Activated naive CD4-positive, alpha-beta T cell treated with anti-CD3 and anti-CD28 coated beads, Interleukin-2, amount 50 U/mL, for 16 hours (primary cell): ENCODE measurements at places on chromosomes 13 and 19.
A peak's percentile ranks its signal among the peaks of the same experiment; 100 is the strongest.

GRCh38 chr13:58025821-58026220, 394.3 kb downstream of the PCDH17 start:
- DNase-seq: no peak

DNA sequence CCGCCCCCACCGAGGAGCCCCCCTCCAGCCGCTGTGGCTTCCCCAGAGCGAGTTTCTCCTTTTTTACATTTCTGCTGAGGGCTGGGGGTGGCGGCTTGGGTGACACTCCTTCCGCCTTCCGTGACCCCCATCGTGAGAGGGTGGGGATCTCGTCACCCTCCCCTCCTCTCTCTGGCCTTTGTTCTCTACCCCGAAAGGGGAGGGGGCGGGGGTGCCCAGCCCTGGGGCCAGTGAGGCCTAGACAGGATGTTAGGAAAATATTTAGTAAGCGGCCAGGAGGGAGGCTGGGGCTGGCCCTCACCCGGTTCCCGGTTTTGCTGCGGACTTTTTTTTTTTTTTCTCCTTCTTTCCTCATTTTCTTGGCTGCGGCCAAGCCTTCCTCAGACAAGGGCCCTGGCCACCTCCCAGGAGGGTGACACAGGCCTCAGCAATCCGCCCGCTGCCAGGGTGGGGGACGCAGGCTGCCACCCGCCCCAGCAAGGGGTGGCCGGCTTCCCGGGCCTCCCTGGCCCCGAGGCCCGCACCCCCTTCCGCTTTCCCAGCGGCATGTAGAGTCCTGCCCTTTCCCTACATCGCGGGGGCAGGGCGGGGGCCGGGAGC, 3.9 kb downstream of the MIDN start:
- DNase-seq: peak; percentile 54

DNA sequence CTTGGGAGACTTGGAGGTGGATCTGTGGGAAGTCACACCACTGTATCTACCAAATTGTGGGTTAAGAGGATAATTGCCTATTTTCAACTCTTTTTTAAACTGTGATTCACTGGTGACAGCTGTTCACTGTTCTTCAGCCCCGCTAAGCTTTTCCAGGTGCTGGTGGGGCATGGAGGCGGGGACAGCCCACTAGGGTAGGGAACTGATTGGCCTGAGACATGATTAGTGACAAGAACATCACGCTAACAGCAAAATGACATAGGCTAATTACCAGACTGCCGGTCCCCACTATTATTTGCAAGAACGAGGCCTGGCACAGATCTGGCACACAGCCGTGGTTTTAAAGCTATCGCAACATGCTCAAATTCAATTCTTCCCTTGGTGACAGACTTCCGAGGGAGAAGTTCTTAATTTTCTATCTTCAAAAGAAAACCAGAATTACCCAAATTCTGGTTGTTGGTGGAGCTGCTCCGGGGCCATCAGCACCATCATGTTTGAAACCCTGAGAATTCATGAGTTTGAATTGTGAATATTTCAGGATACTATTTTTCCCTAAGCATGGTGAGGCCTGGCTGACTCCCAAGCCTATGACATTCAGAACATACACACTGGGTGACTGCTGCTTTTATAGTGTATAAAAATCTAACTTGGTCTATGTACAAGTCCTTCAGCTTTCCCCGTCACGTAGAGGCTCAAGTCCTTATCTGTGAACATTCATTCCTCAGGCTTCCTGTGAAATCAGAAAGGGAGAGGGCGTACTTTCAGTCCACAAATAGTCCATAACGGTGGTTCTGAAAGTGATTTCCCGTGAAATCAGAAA, 17.9 kb downstream of the DOCK9 start:
- no peak for DNase-seq

GRCh38 chr19:19110410-19111135, 27.7 kb downstream of the TMEM161A start:
- DNase-seq: no peak

DNA sequence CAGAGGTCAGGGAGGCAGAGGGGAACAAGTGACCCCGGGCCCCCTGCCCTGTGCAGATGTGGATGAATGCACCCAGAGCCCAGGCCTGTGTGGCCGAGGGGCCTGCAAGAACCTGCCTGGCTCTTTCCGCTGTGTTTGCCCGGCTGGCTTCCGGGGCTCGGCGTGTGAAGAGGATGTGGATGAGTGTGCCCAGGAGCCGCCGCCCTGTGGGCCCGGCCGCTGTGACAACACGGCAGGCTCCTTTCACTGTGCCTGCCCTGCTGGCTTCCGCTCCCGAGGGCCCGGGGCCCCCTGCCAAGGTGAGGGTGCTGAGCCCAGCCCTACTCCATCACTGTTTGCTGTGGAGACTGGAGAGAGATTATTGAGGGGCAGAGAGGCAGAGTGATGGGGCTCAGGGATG, 9.9 kb downstream of the LTBP4 start:
- no peak for DNase-seq

GRCh38 chr13:31768351-31768750, 29.0 kb downstream of the RXFP2 start:
- DNase-seq: no peak

GRCh38 chr19:50558449-50558848, 9.8 kb downstream of the LRRC4B start:
- no peak for DNase-seq

- peak; percentile 26 for DNase-seq
Measured at GRCh38 chr13:30832845-30833332, 73.2 kb upstream of the MEDAG start.

- DNase-seq: no peak
Measured at GRCh38 chr13:35978607-35979316, 152.4 kb downstream of the DCLK1 start.

GRCh38 chr13:83692800-83693199, 189.5 kb downstream of the SLITRK1 start:
- DNase-seq: no peak

- no peak for DNase-seq
Measured at GRCh38 chr13:39095500-39095899, 57.2 kb downstream of the NHLRC3 start.

- DNase-seq: no peak
Measured at GRCh38 chr19:41321600-41322270, 11.8 kb downstream of the CCDC97 start.

DNA sequence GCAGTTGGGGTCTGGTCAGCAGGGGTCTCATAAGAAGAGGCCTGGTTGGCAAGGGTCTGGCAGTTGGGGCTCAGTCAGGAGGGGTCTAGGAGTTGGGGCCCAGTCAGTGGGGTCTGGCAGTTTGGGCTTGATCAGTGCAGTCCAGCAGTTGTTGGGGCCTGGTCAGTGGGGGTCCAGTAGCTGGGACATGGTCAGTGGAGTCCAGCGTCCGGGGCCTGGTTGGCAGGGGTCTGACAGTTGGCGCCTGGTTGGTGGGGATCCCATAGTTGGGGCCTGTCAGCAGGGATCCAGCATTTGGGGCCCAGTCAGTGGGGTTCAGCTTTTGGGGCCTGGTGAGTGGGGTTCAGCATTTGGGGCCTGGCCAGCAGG, 60.5 kb upstream of the TPM4 start:
- no peak for DNase-seq
